T-helper 17 cell (primary cell): ENCODE measurements at places on chromosomes 1 and 21. TPM values are rescaled to one million over a fixed set of nuclear protein-coding genes. Genes with fewer than 3 reads are reported as not detected.

DNA sequence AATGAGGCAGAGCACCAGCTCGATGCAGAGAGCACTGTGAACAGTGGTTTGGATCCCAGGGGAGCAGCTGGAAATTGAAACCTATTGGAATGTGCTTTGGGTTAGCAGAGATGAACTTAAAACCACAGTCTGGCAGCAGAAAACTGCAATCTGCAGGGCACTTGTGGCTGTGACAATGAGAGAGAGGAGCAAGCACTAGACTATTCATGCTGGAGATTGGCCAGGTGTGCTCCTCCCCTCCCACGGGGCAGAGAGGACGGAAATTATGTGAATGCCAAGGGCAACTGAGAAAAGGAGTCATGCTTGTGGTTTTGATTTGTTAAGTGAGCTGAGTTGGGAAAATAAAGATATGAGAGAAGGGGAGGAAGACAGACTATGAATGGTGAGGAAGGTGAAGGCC, 38.1 kb downstream of the HSD3B2 start:
- no peak for DNase-seq
- H3K4me3 ChIP-seq, result no peak overlapping the region
- H3K36me3 ChIP-seq, result no peaks in the 10 kb centered on the region
- no peaks in the 10 kb centered on the region for H3K4me1 ChIP-seq
- H3K27me3 ChIP-seq, result no peaks in the 10 kb centered on the region

Gene ZNF683
- total RNA-seq, result not detected

GRCh38 chr1:15339570-15339969, 70.1 kb upstream of the EFHD2 start:
- H3K27me3 ChIP-seq, result peaks cover 38% of the 10 kb centered on the region
- H3K27ac ChIP-seq, result no peak overlapping the region
- peaks cover 14% of the 10 kb centered on the region for H3K4me1 ChIP-seq
- DNase-seq, result no peak

DNA sequence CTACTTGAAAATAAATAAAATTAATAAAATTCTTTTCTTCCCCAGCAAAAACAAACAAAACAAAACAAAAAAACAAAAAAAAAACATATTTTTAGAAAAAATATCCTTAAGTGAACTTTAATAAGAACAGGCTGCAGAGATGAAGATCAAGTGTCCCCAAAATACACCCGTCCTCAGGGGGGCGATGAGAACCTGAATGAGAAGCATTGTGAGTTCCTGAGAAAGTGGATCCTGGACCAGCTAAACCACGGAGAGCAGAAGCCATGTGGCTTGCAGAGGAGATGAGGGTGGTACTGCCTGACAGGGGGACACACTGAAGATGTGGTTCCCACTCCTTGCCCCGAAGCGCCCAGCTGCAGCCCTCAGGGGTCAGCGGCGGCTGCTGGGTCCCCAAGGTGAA, 89.3 kb downstream of the ITPKB start:
- H3K36me3 ChIP-seq, result no peaks in the 10 kb centered on the region
- no peak for DNase-seq
- H3K4me1 ChIP-seq, result peaks cover 40% of the 10 kb centered on the region
- no peaks in the 10 kb centered on the region for H3K27me3 ChIP-seq

DNA sequence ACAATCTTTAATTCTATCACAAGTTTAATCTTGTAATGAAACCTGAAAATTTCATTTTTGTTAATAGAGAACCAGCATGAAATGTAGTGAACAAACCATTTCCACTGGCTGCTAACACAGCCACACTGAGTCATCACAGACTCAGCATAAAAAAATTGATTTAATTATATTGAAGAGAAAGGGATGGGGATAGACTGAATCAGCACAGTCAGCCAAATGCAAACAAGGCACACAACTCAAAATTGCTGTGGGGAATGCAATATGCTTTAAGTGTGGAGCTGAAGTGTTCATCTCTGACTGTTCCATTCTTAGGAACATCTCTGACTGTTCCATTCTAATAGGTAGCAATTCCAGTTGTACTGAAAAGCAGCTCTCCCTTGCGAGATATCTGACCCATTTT, 299.8 kb downstream of the MRPL39 start:
- H3K4me3 ChIP-seq, result no peak overlapping the region
- no peak for DNase-seq
- no peaks in the 10 kb centered on the region for H3K4me1 ChIP-seq
- H3K36me3 ChIP-seq, result no peaks in the 10 kb centered on the region

DNA sequence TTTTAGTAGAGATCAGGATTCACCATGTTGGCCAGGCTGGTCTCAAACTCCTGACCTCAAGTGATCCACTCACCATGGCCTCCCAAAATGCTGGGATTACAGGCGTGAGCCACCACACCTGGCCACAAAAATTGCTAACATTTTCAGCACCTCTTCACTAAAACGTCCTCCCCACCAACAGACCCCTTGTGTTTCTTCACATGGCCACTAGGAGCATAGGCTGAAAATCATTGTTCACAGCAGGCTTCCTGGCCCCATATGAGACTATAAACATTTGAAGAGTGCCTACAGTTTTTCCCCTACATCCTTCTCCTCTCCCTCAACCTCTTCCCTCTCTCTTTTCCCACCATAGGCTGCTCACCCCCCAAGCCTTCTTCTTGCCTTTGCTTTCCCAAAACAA, 28.0 kb upstream of the SFPQ start:
- no peak for DNase-seq
- no peaks in the 10 kb centered on the region for H3K27me3 ChIP-seq
- H3K4me3 ChIP-seq, result no peak overlapping the region
- peaks cover 3% of the 10 kb centered on the region for H3K4me1 ChIP-seq

- DNase-seq, result no peak
- peak overlapping the region; percentile 9 for H3K27ac ChIP-seq
- H3K27me3 ChIP-seq, result no peaks in the 10 kb centered on the region
- peak overlapping the region; percentile 88 for H3K4me3 ChIP-seq
- peaks cover 20% of the 10 kb centered on the region for H3K4me1 ChIP-seq
These were observed 69.2 kb downstream of the OBSCN start for GRCh38 chr1:228276901-228277490.

Gene LRRC71
- total RNA-seq, result not detected

Gene TENT5C
- 129 TPM for total RNA-seq

- peaks cover 24% of the 10 kb centered on the region for H3K4me1 ChIP-seq
- peak overlapping the region; percentile 79 for H3K27ac ChIP-seq
- no peak overlapping the region for H3K4me3 ChIP-seq
- no peaks in the 10 kb centered on the region for H3K27me3 ChIP-seq
- peaks cover 6% of the 10 kb centered on the region for H3K36me3 ChIP-seq
- peak; percentile 58 for DNase-seq
These were observed 4.9 kb upstream of the ALDH4A1 start for GRCh38 chr1:18907021-18907916.

Gene MYBPH
- total RNA-seq, result not detected

DNA sequence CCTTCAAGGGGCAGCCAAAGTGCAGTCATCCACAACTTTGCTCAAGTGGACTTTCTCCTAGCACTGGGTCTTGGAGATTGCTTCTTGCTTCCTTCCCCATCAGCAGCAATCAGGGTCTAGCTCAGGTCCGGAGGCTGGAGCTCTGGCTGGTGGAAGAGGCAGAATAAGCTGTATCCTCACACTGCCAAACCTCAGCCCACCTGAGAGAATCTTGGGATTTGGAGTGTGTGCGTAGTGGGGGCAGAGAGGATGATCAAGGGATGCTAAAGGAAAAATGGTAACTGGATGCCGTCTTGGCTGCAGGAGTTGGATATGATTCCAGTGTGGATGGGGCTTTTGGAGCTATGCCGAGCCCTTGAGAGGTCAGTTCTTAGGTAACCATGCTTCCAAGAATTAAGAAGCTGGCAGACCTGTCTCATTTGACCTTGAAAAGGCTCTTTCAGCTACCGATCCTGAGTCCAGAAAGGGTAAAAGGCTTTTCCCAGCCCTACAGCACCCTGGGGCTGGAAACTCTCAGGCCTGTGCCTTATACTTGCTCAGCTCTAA, 4.5 kb upstream of the NFASC start:
- no peak overlapping the region for H3K27ac ChIP-seq
- H3K36me3 ChIP-seq, result peaks cover 7% of the 10 kb centered on the region
- no peak for DNase-seq
- peaks cover 80% of the 10 kb centered on the region for H3K27me3 ChIP-seq

- peaks cover 2% of the 10 kb centered on the region for H3K36me3 ChIP-seq
- no peak for DNase-seq
- H3K27me3 ChIP-seq, result peaks cover 46% of the 10 kb centered on the region
- H3K27ac ChIP-seq, result no peak within 1 kb of the TSS
These were observed at the start of gene RXRG for GRCh38 chr1:165444897-165445370. TSS of gene RXRG (minus strand) at chr1:165445126. CDS start at chr1:165444893, 233 bp downstream.

Gene EPS8L3
- not detected for total RNA-seq

Gene ATP1A4
- total RNA-seq, result 0.27 TPM

- no peak for DNase-seq
- H3K36me3 ChIP-seq, result no peaks in the 10 kb centered on the region
- H3K4me1 ChIP-seq, result no peaks in the 10 kb centered on the region
- H3K27ac ChIP-seq, result no peak overlapping the region
- no peak overlapping the region for H3K4me3 ChIP-seq
- no peaks in the 10 kb centered on the region for H3K27me3 ChIP-seq
These were observed 307.1 kb downstream of the CTH start for GRCh38 chr1:70718086-70718630.
